ENCODE measurements at places on chromosomes 16 and 17.

- DNase-seq, result no peak
Observed at GRCh38 chr17:19800571-19800970, 52.5 kb upstream of the ALDH3A1 start.

DNA sequence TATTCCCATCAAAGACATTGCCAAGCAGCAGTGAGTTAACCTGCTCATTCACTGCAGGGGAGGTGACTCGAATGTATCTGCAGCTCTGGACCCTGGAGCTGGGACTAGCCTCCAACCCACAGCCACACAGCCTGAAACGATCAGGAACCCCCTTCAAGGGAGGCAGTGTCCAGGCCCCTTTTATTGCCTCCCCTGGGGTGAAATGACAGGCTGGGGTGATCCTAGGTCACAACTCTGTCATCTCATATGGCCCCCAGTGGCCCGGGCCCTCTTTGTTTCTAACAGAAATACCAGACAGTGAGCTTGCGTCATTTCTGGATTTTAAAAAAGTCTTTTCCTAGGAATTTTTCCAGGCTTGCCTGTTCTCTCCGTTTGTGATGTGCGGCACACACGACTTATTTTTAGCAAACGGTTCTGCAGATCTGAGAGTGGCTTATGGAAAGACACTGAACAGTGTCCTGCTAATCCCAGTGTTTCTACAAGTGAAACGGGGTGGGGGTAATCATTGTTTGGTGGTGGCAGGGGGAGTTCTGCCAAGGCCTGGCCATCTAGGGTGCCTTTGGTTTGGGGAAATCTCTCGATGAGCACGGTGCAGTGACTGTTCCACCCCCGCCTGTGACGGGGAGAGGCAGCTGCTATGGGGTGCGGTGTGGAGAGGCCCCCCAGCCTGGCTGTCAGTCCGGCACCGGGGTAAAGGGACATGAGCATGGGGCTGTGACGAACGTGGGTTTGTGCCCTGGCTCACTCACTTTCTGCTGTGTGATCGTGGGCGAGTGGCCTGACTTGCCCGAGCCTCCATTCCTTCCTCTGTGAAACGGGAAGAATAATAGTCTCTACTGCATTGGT, 27.2 kb downstream of the NAGPA start:
- no peak for DNase-seq

- no peak for DNase-seq
Observed at GRCh38 chr17:19943026-19943425, 34.6 kb downstream of the AKAP10 start.

- no peak for DNase-seq
Observed at GRCh38 chr16:86495756-86496261, 14.5 kb upstream of the FOXF1 start.

GRCh38 chr16:66850115-66850815, 6.1 kb downstream of the CA7 start:
- no peak for DNase-seq

DNA sequence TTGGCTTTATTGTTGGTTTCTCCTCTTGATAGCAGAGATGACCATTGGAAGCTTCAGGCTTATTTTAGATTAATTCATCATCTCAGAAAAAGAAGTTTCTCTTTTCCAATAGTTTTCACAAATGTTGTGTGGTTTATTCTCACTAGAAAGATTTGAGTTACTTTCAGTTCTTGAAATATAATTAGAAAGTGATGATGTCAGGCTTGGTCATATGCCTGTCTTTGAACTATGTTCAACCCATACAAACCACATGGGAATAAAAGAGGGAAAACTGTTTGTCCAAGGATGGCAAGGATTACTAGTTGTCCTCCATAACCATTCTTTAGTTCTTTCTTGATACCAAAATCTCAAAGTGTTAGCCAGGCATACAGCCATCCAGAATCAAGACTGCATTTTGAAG, 3.7 kb upstream of the HS3ST2 start:
- DNase-seq, result no peak

DNA sequence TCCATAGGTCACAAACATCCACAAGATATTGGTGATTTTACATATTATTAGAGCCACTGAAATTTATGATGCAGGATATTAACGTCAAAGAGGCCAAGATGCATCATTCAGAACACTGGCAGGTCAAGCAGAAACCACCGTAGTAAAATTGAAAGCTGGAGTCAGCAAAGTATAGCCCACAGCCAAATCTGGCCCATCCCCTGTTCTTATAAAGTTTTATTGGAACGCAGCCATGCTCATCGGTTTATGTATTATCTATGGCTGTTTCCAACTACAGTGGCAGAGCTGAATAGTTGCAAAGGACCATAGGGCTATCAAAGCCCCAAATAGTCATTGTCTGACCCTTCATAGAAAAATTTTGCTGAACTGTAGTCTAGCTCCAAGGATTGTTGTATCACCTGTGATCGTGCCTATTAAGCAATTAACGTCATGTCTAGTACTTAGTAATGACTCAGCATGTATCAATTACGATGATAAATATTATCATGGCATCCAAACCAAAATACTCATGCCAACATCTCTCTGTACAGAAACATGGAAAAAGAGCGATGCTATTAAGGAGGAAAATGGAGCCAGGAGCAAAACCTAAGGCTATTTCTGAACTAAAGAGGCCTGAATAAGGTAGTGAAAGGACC, 165.6 kb downstream of the IRX3 start:
- DNase-seq, result no peak

DNA sequence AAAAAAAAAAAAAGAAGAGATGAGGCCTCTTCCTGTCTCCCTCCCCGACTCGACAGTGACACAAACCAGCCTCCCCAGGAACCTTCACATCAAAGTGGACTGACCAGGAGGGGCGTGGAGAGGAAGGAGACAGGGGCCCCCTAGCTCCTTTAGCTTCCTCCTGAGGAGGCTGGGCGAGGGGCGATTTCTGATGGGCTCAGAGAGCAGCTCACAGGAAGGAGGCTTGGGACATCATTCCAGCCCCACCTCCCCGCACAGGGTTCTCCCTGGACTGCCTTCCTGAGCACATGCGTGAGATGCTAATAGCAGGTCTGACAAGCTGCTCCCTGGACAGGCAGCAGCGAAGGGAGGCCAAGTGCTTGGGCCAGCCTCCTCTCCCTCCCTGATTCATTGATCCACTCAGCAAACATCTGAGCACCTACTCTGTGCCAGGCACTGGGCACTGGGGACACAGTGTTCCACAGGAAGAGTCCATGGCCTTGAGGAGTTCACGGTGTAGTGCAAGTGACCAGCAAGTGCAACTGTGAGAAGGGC, 14.4 kb upstream of the DOK4 start:
- no peak for DNase-seq

GRCh38 chr17:72719578-72720493, 372.7 kb downstream of the SLC39A11 start:
- DNase-seq, result peak; percentile 85

GRCh38 chr16:51134269-51134812, 16.7 kb downstream of the SALL1 start:
- no peak for DNase-seq

DNA sequence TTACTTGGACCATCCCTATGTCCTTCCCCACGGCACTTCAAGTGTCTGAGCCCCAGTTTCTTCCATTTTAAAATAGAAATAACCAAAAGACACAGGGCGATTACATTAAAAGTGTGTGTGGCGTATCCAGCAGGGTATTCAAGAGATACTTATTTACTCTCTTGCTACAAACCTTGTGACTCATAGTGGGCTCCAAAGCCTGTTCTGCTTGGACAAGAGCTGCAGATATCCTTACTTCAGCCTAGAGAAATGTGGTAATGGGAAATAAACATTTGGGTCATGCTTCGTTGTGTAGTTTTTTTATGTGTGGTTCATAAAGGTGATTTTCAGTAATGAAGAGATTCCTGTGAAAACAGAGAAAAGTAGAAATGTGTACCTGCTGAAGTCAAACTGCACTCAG, 288.9 kb upstream of the CDH11 start:
- DNase-seq, result no peak

GRCh38 chr16:68228652-68229051, 7.3 kb downstream of the ESRP2 start:
- DNase-seq, result no peak

- DNase-seq, result no peak
Observed at GRCh38 chr17:78107976-78108725, 20.4 kb downstream of the TMC6 start.

GRCh38 chr16:85485379-85485778, 127.7 kb upstream of the GSE1 start:
- DNase-seq, result no peak

DNA sequence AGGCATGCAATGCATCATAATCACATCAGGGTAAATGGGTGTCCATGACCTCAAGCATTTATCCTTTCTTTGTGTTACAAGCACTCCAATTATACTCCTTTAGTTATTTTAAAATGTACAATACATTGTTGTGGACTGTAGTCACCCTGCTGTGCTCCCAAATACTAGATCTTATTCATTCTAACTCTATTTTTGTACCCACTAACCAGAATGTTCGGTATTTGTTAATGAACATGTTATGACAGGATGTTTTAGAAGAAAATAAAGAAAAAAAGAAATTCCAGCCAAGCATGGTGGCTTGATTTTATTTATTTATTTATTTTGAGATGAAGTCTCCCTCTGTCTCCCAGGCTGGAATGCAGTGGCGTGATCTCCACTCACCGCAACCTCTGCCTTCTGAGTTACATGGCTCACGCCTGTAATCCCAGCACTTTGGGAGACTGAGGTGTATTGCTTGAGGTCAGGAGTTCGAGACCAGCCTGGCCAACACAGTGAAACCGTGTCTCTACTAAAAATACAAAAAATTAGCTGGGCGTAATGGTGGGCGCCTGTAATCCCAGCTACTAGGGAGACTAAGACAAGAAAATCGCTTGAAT, 1.8 kb upstream of the NDE1 start:
- DNase-seq, result no peak

- no peak for DNase-seq
Observed at GRCh38 chr17:14149751-14150150, 80.4 kb downstream of the COX10 start.

GRCh38 chr16:9122342-9122741, 30.9 kb downstream of the HAPSTR1 start:
- DNase-seq, result no peak

- no peak for DNase-seq
Observed at GRCh38 chr17:36643086-36643685, 41.8 kb downstream of the MRM1 start.

DNA sequence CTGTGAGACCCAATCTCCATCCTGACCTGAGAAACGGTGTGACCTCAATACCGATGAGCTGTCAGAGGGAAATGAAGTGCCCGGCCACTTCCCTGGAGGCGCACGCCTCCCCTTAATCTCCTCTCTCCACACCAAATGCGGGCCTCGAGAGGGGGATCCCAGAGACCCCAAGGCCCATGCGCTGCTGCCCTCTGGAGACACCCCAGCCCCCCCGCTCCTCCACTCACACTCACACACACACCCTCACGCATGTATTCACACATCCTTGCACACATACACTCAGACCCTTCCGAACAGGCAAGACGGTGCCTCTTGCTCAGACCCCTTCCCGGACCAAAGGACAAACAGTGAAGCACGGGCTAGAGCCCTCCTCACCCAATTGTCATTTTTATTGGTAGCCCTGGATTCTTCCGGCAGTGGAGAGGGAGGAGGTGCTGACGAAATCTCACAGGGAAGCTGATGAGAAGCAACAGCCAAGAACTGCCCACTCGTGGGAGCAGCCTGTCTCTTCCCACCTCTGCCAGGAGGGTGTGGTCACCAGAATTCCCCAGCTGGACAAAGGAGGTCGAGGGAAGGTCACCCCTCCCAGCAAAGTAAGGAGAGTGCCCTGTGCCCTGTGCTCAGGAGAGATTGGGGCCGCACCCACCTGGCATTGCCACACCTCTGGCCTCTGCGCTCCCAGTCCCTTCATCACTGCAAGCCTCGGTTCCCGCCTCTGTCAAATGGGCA, 136.0 kb upstream of the TNRC6C start:
- DNase-seq, result no peak

GRCh38 chr16:53112015-53112414, 57.2 kb downstream of the CHD9 start:
- no peak for DNase-seq

- no peak for DNase-seq
Observed at GRCh38 chr17:76492123-76492988, 8.9 kb downstream of the RHBDF2 start.

- DNase-seq, result no peak
Observed at GRCh38 chr16:80151722-80152111, 389.1 kb upstream of the DYNLRB2 start.

DNA sequence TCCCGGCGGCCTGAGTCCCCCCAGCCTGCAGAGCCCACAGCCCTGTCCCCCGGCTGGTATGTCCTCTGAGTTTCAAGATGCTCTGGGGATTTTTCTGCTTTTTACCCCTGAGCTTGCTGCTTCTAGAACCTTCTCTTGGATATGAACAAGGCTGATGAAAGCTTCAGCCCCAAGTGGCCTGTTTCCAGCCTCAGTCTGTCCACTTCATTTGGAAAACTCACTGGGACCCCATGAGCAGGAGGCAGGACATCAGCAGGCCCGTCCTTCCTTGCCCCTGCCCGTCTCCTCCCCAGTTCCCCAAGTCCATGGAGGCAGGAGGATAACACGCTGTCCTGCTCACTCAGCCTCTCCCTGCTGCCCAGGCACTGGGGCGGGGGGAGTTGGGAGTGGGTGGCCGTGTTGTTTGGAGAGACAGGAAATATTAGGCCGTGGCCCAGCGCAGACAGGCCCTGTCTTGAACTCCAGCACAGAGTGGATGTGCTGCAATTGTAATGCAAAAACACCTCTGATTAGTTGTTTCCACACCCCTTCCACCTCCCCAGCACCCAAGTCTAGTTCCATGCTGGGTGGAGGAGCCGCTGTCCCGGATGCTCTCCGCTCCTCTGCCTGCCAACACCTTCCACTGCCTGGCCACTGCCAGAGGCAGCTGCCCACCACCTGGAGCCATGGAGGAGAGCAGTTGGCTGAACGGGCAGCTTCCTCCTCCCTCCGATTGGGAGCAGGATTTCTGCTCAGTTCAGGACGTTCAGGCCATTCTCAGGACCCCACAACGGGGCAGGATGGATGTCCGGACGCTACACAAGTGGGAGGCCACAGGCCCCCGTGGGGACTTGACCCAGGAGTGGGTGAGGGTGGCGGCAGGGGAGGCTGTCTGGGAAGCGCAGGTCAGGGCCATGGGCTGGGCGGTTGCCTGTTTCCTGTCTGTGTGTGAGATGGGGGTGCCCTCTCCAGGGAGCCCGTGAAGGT, 216.9 kb upstream of the GSE1 start:
- DNase-seq, result no peak

- DNase-seq, result no peak
Observed at GRCh38 chr16:88662222-88662842, 559 bp downstream of the MVD start.

Measured in SK-MEL-5 (cell line).